T-helper 17 cell (primary cell): ENCODE measurements at places on chromosomes 2 and 18.

GRCh38 chr18:34330308-34330707 is 105.6 kb upstream of the NOL4 start:
- DNase-seq = no peak

- DNase-seq = no peak
These were observed 678.1 kb upstream of the SLC8A1 start for GRCh38 chr2:41129988-41130387.

GRCh38 chr2:19894134-19894792 is 7.5 kb downstream of the TTC32 start:
- no peak for DNase-seq

GRCh38 chr2:70304498-70304897 is 2.6 kb upstream of the FAM136A start:
- no peak for DNase-seq

DNA sequence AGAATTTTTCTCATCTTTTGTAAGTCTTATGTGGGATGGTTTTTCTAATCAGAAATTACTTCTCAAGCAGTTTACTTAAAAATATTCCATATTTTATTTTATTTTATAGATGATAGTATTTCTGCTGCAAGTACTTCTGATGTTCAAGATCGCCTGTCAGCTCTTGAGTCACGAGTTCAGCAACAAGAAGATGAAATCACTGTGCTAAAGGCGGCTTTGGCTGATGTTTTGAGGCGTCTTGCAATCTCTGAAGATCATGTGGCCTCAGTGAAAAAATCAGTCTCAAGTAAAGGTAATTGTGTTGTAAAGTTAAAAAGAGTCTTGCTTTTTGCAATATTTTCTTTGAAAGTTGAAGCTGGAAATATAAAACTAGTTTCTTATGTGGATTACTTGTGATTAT is 76.2 kb downstream of the EML4 start:
- DNase-seq = no peak

DNA sequence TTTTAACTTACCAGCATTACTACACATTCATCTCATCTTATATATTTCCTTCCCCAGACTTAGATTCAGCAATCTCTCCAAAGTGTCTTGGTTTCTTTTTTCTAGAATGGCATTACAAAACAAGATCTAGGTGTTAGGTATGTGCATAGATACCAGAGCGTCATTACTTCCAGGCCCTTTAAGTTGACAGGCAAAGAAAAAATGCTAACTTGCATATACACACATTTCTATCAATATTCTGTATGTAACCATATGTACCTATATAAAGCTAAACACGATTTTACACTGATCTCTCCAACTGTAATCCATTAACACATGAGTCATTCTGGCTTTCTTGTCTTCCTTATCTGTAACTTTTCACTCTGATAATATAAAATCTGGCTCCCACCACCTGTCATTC is 503.8 kb upstream of the NRXN1 start:
- no peak for DNase-seq

DNA sequence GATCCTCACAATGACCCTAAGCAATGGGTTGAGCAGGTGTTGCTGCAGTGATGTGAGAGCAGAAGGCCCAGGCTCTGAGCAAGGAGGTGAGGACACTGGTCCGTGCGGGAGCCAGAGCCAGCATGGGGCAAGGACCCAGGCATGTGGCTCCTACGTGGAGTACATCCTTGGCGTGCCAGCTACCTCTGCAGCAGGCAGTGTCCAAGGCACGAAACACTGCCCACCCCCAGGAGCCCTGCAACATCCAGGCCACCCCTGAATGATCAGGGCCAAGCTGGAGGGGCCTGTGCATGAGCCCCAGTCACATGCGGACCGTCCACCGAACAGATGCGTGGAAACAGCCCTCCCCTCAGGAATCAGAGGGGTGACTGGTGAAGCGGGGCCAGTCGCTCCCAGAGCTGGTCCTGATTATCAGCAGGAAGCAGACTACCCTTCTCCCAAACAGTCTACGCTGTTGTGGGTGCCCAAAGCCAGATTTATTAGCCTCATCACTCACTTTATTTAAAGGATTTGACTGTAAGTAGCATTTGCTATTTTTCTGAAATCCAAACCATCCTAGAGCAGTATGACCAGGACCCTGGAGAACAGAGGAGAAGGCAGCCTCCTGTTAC is 16.8 kb downstream of the CELF4 start:
- DNase-seq = no peak

GRCh38 chr18:67672155-67672554 is 155.6 kb upstream of the DSEL start:
- no peak for DNase-seq

DNA sequence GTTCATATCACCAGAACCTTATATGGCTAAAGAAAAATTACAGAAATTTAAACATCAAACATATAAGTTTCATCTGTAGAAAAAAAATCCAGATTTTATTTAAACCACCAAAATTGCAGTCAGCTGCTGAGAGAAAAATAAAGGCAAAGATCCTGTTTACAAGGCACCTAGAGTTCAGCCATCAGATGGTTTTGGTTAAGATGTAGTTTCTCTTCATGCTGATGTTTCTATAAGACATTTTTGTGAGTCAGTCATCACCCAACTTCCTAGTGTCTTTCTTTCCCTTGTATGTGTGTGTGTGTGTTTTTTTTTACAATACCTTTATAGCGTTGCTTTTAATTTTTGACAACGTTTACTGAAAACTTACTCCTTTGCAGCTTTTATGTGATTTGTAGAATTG is 26.1 kb upstream of the MMADHC start:
- no peak for DNase-seq

GRCh38 chr2:165874445-165875039 is 79.0 kb downstream of the TTC21B start:
- DNase-seq = no peak

GRCh38 chr2:86301711-86302202 is 35.7 kb downstream of the REEP1 start:
- no peak for DNase-seq

GRCh38 chr2:207619764-207620203 is 5.4 kb downstream of the METTL21A start:
- no peak for DNase-seq

GRCh38 chr2:11775384-11775783 is 29.0 kb downstream of the LPIN1 start:
- no peak for DNase-seq

DNA sequence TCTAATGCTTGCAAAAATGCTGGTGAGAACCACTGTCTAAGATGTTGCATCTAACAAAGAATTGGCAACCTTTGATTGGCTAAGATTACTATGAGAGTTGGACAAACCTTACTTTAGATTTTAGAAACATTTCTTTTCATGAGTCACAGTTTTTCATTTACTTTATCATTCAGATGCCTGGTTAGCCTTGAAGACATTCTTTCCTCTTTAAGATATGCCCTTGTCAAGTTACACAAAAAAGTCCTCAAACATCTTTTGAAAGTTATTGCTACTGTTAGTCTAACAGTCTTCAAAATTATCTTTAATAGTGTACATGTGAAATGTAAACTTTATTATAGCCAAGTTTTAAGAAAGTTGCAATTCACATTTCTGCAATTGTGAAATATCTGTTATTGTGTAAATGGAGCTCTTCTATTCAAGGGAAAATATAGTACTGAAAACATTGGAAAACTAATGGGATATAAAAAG is 276.3 kb downstream of the RND3 start:
- no peak for DNase-seq

- no peak for DNase-seq
These were observed 61.4 kb downstream of the ZEB2 start for GRCh38 chr2:144458541-144458940.

GRCh38 chr2:742221-742620 is 65.0 kb upstream of the TMEM18 start:
- no peak for DNase-seq

DNA sequence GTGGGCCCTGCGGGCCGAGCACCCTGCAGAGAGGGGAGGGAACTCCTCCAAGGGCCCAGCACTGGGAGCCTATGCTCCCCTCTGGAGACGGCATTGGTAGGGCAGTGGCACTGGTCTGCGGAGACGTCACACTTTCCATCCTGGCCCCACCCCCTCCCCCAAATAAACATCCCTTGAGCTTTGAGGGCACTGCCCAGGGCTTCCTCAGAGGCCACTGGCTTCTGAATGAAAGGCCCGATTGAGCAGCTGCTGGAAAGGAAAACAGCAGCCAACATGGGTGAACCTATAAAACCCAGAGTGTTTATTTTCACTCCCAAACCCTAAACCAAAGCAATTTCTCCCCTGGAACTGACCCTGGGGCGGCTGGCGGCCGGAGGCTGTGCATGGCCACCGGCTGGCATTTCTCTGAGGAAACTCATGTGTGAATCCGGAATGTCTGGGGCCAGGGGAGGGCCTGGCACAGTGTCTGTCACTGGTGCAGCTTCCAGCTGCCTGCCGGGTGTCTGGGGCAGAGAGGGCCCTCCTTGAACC is 138.9 kb downstream of the DYSF start:
- DNase-seq = no peak

DNA sequence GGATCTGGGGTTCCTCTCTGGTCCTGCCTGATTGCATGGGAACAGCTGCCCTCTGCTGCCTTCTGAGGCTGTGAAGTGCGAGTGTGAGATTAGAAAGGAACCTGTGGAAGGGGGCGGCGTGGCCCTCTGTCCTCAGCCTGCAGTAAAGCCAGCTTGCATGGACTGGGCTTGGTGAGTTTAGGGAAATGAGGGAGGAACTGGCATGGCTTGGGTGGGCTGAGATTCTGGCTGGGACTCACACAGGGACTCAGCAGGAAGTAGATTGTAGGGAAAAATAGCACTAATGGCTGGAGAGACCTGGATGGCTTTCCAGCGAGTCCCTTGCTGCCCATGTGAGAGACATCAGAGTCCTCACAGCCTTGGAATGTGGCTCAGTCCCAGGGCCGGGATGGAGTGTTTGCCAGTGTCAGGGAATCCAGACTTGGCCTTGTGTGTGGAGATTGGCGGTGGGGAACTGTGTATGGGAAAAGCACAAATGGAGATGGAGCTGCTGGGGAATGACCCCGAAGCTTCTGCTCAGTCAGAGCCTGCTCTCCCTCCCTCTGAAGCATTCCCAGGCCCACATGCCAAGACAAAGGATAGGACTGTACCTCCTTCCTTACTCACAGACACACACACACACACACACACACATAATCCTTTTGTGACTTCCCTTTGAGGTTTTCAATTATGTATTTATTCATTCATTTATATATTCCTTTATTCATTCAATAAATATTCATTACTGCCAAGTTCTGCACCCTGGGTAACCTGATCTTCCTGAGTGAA is 115.4 kb downstream of the ACAA2 start:
- no peak for DNase-seq

DNA sequence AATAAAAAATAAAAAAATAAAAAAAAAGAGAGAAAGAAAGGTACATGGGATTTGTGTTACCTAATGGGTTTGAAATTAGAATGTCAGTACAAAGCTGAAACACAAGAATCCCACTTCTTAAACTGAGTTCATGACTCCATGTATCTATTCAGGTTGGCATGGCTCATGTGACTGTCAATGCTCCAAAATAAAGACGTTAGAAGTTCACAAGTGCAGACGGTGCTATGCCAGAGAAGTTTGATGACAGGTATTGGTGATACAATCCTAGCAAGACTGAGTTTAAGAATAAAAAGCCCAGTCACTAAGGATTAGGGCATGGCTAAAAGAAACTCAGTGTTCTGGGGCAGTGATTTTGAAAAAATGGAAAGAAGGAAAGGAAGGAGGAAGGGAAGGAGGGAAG is 254.3 kb downstream of the XIRP2 start:
- DNase-seq = no peak

GRCh38 chr2:230895536-230896345 is 29.3 kb downstream of the GPR55 start:
- DNase-seq = no peak

DNA sequence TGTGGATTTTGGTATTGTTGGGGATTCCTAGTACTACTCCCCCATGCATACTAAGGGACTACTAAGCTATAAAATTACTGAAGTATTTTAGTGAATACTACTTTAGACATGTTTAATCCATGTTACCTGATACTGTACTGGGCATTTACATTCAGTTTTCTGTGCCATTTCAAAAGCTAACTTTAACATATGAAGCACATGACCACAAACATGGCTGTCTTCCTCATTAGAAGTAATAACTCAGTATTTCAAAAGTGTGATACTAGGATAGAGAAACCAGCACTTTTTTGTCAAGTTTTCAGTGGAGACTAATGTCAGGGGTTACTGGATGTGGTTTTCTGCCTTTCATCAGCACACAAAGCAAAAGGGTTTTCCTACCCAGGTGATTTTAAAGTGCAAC is 27.9 kb downstream of the WDR33 start:
- no peak for DNase-seq

DNA sequence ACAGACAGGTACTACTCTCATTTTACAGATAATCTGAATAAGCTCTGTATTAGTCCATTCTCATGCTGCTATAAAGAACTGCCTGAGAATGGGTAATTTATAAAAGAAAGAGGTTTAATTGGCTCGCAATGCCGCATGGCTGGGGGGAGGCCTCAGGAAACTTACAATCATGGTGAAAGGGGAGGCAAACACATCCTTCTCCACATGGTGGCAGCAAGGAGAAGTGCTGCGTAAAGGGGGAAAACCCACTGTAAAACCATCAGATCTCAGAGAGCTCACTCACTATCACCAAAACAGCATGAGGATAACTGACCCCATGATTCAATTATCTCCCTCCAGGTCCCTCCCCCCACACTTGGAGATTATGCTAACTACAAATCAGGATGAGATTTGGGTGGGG is 254.4 kb downstream of the KCNE4 start:
- DNase-seq = no peak

DNA sequence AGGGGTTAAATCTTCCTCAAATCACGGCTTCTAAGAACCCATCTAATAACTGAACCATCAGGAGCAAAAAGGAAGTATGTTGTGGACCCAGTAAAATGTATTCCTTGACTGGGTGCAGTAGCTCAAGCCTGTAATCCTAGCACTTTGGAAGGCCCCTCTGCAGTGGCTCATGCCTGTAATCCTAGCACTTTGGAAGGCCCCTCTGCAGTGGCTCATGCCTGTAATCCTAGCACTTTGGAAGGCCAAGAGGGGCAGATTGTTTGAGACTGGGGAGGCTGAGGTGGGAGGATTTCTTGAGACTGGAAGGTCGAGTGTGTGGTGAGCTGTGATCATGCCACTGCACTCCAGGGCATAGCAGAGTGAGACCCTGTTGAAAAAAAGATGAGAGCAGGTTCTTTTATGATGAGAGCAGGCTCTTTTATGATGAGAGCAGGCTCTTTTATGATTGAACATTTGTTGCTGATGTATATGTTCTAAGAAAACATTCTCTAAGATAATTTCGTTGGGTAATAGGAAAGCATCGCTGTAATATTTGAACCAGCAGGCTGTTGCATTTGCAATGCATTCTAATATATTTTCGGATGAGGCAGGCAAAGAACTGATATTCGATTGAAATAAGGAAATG is 3.5 kb upstream of the PARD6G start:
- DNase-seq = no peak
